Panc1 (cell line): ENCODE measurements at places on chromosomes 1 and 21. TPM values are rescaled to one million over a fixed set of nuclear protein-coding genes. Genes with fewer than 3 reads are reported as not detected.

DNA sequence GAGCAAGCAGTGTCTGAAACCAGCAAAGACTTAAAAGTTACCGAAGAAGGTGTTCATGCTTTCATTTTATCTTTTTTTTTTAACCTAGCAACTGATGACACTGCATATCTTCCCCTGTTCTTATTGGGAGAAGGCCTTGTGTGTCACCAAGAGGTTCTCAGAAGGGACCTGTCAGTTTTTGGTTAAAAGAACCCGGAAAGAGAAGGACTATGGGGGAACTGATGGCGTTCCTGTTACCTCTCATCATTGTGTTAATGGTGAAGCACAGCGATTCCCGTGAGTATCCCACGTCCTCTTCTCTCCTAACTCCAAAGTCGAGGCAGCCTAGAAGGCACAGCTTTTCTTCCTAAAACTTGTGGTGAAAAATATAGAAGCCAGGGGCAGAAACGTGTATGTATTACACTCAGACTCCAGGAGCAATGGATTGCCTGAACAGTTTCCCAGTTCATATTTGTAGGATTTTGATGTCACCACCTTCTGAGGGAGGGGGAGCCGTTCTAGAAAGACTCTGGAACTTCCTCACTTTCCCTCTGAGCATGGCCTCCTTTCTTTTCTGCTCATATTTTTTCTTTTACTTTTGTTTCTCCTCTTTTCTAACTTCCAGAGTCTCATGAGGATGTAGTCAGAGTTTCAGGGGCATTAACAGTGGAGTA lies at the start of gene MR1:
MR1 (plus strand) TSS at position 185 of the 653 bp plus-strand sequence; CDS start at position 210, 25 bp downstream.
- DNase-seq, result peak; percentile 76

The KCNH1 gene
- not detected for total RNA-seq

- no peak for DNase-seq
Measured at GRCh38 chr1:110293601-110294104, 45.5 kb upstream of the RBM15 start.

DNA sequence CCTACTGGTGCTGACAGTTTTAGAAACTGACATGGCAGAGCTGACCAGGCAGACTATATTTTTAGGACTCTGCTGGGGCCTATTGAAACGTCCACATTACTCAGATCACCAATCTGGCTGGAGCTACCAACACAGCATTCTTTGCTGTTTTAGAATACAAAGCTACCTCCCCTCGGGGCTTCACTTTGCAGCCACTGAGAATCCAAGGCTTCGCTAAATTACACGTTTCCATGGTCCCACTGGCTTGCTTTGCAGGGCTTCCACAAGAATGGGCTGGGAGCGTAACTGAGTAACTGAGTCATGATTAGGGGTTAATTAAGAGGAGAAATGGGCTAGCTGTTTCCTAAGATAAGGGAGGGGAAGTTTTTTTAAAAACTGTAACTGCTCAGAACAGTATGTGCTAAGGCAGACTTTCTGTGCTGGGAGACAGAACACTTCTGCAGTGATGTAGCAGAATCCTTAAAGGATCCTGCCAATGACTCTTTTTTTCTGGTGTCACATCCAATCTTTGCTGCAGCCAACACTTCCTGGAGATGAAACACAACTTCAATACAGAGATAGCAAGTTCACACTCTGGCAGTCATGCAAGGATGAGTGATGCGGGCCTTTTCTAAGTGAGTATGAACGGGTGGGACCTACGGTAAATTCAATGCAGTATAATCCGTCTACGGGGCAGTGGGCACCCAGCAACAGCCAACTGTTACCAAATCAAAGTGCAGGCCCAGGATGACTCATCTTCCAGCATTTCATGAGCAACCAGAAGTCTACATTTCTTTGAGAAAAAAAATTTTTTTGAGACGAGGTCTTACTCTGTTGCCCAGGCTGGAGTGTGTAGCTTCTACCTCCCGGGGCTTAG lies 21.5 kb downstream of the NDUFS5 start:
- no peak for DNase-seq

DNA sequence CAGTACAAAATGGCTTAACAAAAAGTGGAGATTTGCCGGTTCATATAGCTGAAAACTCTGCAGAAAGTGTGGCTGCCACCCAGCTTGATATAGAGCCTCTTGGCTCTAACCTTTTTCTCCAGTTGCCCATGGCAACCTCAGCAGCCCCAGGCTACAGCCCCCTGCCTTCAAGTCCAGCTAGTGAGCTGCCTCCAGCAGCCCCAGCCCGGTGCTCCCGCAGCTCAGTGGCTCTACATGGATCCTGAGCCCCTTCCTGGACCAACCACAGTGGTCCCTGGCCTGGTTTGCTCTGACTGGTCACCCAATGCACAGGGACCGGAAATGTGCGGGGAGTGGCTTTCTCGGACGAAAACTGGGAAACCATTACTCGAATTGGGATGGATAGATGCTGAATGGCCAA lies 13.3 kb upstream of the ATF3 start:
- DNase-seq, result no peak

DNA sequence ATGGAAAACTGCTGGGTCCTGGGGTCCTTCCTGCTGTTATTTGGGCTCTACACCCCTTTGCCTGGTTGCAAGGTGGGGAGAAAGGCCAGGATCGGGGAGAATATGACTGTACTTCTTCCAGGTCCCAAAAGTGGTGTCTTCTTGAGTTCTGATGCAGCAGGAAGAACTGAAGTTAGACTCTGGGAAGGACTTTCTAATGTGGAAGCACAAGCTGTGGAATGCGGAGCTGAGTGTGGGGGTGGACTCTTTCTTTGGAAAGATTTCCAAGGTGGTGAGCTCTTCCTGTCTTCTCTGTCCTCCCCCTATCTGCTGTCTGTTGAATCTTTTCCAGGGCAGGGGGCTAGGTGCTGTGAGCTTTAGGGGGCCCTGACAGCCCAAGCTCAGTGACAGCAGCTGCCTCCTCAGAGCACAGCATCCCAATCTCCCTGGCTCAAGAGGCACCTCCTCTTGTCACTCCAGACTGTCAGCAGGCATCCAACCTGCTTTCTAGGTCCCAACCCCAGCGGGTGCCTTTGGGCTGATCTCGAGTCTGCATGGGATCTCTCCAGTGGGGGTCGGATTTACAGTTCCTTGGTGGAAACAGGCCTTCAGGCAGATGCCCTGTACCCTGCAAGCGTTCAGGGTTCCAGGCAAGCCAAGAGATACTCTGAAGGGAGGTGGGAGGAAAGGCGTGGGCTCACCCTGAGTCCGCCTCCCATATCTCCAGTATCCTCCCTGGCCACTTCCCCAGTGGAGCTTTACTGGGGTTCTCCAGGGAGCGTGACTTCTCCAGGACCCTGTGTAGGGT lies 23.2 kb downstream of the ADORA1 start:
- no peak for DNase-seq

- DNase-seq, result peak; percentile 18
Measured at GRCh38 chr1:20361805-20362381, 71.2 kb downstream of the VWA5B1 start.

DNA sequence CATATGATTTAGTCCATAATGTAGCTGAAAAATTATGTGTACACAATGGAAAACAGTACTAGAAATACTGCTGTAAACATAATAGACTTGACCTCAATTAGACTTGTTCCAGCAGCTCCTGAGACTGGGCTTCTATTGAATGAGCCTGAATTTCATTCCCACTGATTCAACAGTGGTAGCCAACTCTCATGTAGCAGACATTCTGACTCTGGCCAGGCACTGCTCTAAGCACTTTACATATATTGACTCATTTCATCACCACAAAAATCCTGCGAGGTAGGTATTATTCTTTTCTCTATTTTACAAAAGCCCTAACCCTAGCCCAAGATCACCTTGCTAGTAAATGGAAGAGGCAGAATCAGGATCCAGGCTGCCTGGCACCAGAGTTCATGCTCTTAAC lies 12.8 kb upstream of the CTSS start:
- DNase-seq, result no peak

DNA sequence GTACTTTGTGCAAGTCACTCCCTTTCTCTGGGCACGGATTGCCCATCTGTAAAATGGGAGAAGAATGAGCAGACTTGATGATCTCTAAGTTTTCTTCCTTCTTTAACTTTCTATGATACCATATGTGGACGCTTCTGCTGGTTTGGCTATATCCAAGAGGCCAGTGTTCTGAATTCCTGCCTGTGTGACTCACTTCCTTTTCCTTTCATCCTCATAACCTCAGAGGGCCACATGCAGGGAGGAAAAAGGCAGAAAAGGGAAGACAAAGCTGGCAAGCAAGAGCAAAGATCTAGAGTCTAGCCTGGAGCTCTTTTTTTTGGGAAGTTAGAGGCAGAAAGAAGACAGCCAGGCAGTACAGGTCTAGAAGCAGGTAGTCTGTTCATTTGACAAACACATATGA lies 151.2 kb downstream of the OMA1 start:
- DNase-seq, result peak; percentile 45

- DNase-seq, result no peak
Measured at GRCh38 chr1:3945222-3945621, 45.1 kb upstream of the C1orf174 start.

DNA sequence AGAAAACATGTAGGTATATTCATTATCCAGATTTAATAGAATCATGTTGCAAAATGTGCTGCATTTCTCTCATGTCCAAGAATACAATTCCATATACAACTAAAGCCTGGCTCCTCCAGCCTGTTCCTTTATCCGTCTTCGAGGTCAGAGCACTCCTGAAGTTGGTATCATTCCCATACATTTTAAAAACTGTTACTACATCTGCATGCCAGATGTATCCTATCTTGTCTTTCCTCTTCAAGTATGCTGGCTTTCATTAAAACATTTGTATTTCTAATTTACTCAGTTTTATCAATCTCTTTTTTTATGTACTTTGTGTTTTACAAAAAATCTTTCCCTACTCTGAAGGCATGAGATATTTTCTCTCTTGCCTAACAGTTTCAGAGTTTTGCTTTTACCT lies 536.6 kb upstream of the USP24 start:
- DNase-seq, result no peak

GRCh38 chr1:246797597-246797996 lies 73.4 kb downstream of the SCCPDH start:
- DNase-seq, result no peak

DNA sequence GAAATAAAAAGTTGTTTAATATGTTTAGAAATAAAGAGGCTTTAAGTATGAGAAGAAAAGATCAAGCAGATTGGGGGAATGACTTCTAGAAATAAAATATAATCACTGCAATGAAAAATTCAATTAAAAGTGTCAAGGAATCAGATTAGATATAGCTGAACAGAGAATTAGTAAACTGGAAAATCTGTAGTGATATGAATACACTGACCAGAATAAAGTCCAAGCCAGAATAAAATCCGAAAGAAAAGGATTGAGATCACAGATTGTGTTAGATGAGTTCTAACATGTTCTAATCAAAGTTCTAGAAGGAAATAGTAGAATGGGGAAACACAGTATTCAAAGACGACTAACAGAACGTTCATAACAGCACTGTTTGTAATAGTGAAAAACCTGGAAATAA lies 73.1 kb upstream of the C1orf105 start:
- no peak for DNase-seq

DNA sequence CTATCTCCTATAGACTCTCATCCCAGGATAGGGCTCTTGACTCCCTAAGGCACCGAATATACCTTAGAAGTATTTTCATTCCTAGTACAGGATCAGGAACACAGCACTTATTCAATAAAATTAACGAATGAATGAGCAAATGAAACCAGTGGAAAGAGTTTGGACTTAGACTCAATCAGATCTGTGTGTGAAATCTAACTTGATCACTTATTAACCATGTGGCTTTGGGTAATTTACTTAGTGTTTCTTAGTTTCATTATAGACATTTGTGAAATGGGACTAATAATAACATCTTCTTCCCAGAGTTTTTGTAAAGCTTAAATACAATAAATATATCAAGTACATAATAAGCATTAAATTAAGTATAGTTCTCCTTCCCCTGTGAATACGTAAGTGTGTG lies 230.1 kb downstream of the ADGRL2 start:
- DNase-seq, result no peak

DNA sequence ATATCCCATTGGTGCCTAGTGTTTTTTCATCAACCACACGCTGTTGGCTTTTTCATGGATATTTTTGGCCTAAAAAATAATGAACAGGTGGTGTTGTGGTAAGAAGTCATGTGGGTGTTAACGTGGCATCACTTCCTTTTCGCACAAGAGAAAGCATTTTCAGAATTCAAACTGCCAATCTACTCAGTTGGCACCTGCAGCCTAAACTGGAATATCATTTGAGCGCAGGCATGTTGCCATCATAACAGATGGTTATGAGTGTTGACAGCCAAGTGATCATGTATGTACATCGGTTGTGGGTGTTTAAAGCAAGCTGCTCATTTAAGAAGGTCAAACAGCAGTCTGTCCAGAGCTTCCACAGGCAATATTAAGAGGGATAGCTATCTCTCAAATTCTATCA lies 1963.0 kb downstream of the NCAM2 start:
- no peak for DNase-seq

DNA sequence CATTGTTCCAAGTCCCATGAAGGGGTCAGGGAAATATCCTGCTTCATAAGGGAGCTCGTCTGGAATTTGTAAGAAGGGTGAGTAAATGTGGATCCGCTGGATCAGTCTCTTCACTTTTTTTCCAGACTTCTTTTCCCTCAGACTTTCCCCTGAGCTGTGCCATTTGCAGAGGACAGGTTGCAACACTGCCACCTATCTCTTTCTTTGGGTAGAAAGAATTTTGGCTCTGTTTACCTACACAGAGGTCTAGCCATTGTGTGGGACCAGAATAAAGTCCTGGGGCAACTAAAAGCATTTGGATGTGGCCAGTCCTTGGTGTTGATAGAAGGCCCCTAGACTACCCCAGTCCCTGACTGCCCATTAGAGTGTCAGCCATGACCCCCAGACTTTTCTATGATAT lies 1146.7 kb upstream of the PRMT6 start:
- DNase-seq, result no peak

- peak; percentile 28 for DNase-seq
Measured at GRCh38 chr1:113042285-113043143, 30.5 kb upstream of the LRIG2 start.

DNA sequence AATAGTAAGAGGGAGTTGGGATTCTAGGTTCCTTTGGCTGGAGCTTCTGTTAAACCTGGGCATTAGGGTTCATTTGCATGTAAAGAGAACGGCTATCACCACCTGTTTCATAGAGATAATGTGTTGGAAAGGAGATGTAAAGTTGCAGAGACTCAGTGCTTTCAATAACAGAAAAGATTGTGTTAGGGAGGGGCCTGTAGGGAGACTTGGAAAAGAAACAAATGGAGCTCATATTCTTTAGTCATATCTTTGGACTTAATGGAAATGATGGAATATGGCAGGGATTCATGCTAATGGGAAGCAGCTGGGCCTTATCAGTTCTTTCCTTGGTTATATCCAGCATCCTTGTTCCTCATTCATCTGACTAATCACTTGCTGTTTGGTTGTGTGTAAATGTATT lies 144.9 kb downstream of the CD247 start:
- DNase-seq, result no peak

- no peak for DNase-seq
Measured at GRCh38 chr1:200096774-200097173, 69.3 kb downstream of the NR5A2 start.

- DNase-seq, result no peak
Measured at GRCh38 chr1:66791621-66792610, 9.2 kb downstream of the INSL5 start.

DNA sequence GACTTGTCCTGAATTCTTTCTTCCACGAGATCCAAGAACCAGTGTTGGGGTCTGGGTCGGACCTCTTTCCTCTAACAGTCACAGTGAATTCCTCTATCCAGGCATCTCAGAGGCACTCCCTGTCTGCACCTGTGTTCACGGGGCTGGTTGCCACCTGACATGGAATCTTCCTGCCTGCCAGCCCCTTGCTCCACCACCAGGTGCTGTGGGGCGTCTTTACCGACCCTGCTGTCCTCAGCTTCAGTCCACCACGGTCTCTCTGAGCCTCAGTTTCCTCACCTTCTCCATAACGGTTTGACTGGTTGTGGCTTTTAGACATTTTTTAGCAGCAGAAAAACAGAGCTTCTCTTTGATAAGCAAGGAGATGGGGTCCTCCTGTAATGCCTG lies 62.7 kb downstream of the SDC3 start:
- no peak for DNase-seq

GRCh38 chr1:110927484-110928075 lies 36.1 kb downstream of the LRIF1 start:
- no peak for DNase-seq
